Activated CD8-positive, alpha-beta T cell treated with anti-CD3 and anti-CD28 coated beads for 36 hours (primary cell): ENCODE measurements at places on chromosomes 3 and 15.

- peak; percentile 79 for DNase-seq
Measured at GRCh38 chr3:52891164-52891563, 6.2 kb downstream of the STIMATE start.

GRCh38 chr15:98650417-98651035 lies 2.2 kb downstream of the IGF1R start:
- peak; percentile 61 for DNase-seq

- DNase-seq = no peak
Measured at GRCh38 chr3:182388506-182388905, 404.8 kb upstream of the ATP11B start.

DNA sequence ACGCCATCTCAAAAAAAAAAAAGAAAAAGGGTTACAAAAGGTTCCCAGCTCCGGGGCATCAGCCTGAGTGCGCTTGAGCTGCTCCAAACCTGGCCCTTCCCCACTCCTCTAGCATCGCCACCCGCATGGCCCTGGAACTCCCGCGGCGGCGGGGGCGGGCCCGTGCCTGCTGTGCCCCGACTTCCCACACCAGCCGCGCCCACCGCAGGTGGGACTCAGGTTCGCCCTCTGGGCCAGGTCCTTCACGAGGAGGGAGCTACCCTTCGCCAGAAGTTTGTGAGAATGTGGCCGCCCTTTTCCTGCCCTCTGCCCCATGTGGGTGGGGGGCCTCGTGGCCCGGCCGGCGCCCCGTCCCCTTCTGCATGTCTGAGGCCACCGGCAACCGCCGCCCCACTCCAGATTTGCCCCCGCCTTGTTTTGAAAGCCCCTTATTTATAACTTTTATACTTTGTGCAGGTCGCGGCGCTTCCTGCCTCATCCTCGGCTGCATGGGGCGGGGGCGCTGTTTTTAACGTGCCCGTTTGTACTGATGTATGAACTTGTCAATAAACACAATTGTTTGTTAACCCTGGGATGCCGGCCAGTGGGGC lies 507 bp upstream of the JMJD7 start:
- DNase-seq = peak; percentile 18

DNA sequence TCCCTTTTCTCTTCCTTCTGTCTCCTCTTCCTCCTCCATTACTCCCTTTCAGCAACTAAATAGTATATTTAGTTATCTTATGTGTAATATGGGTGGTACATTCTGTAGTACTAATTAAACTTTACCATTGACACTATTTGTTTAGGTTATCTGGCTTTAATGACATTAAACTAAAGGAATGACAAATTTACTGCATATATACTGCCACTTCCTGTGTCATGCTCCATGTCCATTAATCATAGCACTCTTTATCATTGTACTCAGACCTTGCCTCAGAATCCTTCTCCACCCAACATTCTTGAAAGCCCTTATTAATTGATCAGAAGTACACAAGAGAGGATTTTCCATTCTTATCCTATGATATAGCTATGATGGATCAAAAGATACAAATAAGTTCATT lies 244.2 kb downstream of the NAALADL2 start:
- DNase-seq = no peak

- DNase-seq = no peak
Measured at GRCh38 chr3:164452707-164453106, 625.6 kb downstream of the SI start.

DNA sequence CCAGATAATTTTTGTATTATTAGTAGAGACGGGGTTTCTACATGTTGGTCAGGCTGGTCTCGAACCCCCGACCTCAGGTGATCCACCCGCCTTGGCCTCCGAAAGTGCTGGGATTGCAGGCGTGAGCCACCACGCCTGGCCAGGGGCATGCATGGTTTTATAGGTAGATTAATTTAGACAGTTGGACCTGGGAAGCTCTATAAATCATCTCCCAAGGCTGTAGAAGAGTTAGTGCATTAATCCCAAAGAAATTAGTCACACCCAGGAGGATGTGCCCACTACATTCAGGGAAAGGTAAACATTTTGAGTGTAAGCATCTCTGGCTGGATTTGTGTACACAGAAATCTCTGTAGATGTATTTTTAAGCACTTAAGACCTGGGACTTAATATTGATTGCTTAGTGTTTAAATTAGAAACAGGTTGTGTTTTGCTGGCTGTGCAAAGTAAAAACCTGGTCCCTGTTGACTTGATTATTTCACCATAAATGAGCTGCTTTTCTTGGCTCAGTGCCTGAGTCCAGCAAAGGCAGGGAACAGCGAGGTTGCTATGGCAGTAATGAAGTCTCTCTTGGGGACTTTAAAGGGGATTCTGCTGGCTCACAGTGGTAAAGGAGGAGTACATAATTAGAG lies 19.2 kb downstream of the EXOSC7 start:
- DNase-seq = no peak

DNA sequence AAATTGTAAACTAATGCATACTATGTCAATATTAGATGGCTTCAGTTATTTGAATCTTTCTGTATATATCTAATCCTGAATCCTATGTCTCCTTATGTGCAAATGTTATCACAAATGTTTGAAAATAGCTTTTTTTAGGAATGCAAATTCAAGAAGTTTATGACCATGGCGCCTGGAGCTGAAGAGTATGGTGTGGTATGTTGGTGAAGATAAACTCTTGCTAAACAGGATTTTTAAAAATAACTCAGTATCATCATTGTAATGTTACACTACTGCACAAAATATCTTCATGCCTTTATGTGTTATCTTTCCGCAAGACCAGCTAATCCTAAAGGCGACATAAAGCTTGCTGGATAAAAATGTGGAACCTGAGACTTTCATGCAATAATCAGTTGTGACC lies 382.6 kb downstream of the ROBO1 start:
- DNase-seq = no peak

- no peak for DNase-seq
Measured at GRCh38 chr3:38110314-38111050, 26.4 kb downstream of the ACAA1 start.

DNA sequence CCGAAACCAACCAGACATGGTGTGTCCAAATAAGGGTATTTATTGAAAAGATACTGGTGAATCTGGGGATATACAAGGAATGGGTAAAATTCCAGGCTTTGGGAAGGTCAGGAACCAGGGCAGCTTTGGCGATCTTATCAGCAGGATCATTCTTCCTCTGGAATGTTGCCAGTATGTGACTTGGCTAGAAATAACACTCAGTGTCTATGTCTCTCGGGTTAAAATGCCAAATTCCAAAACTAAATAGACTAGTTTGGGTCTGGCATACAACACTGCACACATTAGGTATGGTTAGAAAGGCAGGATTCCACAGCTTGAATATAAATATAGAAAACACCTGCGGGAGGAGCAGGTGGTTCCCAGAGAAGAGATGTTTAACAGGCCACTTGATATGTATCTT lies 220.2 kb upstream of the CD96 start:
- no peak for DNase-seq

- DNase-seq = peak; percentile 36
Measured at GRCh38 chr3:193971261-193971751, 164.6 kb upstream of the HES1 start.

- no peak for DNase-seq
Measured at GRCh38 chr3:8472549-8472948, 29.1 kb upstream of the LMCD1 start.

DNA sequence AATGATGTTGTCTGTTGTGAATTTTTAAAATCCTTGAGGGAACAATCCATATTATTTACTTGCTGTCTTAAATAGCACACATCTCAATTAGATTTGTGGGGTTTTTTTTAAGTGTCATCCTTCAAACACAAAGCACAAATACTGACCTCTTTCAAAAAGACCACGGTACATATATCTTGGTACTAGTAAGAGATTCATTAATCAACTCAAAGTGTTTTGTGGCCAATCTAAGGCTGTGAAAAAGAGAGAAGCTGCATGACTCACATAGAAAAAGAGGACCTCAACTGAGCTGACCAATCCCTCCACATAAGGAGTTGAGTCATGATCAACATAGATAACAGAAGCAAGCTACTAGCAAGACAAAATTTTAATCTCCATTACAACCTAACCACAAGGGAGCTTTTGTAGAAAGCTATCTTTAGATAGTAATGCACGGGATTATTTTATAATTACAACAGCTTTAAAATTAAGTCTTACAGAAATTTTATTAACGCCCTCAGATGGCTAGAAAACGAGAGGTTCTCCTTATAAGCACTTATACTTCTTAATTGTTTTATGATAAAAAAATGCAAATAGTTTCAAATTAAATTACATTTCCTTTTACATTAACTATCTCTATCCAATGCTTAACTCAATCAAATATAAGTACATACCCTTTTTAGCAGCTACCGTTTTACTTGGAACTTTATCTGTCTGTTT lies 60.5 kb downstream of the TOP2B start:
- DNase-seq = no peak

- DNase-seq = no peak
Measured at GRCh38 chr3:196139281-196139680, 57.4 kb upstream of the TFRC start.

GRCh38 chr15:38196076-38196475 lies 56.6 kb upstream of the SPRED1 start:
- DNase-seq = no peak

DNA sequence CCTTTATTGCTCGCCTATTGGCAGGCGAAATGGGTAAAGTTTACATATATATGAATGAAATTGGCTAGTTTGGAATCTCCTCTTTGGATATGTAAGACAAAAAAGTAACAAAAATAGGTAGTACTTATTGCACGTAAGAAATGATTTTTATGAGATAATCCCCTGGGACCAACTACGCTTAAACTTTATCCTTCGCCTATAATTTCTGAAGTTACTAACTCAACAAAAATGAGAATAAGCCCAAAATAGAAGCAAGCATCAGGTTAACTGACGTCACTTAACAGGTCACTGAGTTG lies 438 bp upstream of the SLC49A4 start:
- DNase-seq = no peak

GRCh38 chr3:52317208-52318000 lies 1.3 kb downstream of the DNAH1 start:
- DNase-seq = peak; percentile 76
